ENCODE measurements at places on chromosomes 5 and 9. TPM values are rescaled to one million over a fixed set of nuclear protein-coding genes. Genes with fewer than 3 reads are reported as not detected.

Gene GTF3C4
- 16.1 TPM for total RNA-seq

Gene PCDHB16
- not detected for total RNA-seq

Gene KIF20A
- 33.3 TPM for total RNA-seq

Gene PTGER4
- 85.1 TPM for total RNA-seq

Gene APBA1
- total RNA-seq = 12.8 TPM

Gene FAM221B
- not detected for total RNA-seq

Gene FAM174A
- total RNA-seq = 6.8 TPM

Gene NSA2
- 70.1 TPM for total RNA-seq

Gene FAM120AOS
- 41.2 TPM for total RNA-seq

Gene GFRA3
- 0.17 TPM for total RNA-seq

Gene ANKRD18B
- 2.4 TPM for total RNA-seq

Gene IER5L
- 3.3 TPM for total RNA-seq

Gene LCN1
- total RNA-seq = not detected
